ENCODE measurements at places on chromosomes 16 and 17.
A peak's percentile ranks its signal among the peaks of the same experiment; 100 is the strongest.

GRCh38 chr17:28240688-28241340, 78.2 kb upstream of the TMEM97 start:
- peak; percentile 67 for DNase-seq

DNA sequence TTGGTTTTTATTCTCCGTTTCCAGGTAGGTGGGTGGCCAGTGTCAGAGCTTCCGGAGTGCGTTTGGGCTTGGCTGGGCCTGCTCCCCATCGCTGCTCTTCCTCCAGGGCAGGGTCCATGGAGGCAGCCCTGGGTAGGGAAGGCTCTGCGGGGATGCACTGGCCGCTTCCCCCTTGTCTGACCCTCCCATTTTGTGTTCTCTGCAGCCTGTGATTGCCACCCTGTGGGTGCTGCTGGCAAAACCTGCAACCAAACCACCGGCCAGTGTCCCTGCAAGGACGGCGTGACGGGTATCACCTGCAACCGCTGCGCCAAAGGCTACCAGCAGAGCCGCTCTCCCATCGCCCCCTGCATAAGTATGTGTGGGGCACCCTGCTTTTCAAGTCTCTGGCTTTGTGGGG, 158.3 kb downstream of the NTN1 start:
- no peak for DNase-seq

- DNase-seq: peak; percentile 38
Observed at GRCh38 chr17:74779948-74780400, 3.8 kb upstream of the NAT9 start.

- no peak for DNase-seq
Observed at GRCh38 chr16:82876951-82877350, 250.2 kb downstream of the CDH13 start.

DNA sequence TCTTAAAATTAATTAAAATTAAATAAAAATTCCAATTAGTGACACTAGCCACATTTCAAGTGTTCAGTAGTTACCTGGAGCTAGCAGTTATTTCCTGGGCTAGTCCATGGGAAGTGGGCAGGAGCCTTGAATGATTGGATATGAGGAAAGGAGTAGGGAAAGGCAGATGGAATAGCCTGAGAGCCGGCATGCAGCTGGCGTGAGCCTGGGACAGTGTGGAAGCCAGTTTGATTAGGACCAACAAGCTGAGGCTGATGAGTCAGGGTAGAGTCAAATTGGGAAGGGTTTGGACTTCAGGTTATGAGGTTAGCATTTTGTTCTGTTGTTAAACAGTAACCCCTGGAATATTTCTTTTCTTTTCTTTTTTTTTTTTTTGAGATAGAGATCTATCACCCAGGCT, 15.3 kb upstream of the GNA13 start:
- no peak for DNase-seq

GRCh38 chr17:4777969-4778760, 6.5 kb downstream of the TM4SF5 start:
- DNase-seq: peak; percentile 90

DNA sequence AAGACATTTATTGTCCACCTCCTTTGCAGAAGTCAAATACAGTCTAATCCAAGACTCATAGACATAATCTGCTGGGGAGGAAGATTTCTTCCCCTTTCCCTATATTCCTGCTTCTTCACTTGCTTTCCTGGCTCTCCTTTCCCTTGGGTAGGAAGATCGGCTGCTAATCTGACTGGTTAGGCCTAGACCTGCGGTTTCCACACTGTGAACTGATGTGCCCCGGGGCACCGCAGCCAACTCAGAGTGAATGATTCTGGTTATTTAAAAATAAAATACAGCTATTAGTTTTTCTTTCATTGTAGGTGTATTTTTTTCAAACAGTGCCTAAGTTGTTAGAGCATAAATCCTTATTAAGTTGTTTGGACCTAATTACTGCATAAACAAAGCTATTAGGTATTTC, 78.9 kb downstream of the DNAH3 start:
- DNase-seq: no peak

DNA sequence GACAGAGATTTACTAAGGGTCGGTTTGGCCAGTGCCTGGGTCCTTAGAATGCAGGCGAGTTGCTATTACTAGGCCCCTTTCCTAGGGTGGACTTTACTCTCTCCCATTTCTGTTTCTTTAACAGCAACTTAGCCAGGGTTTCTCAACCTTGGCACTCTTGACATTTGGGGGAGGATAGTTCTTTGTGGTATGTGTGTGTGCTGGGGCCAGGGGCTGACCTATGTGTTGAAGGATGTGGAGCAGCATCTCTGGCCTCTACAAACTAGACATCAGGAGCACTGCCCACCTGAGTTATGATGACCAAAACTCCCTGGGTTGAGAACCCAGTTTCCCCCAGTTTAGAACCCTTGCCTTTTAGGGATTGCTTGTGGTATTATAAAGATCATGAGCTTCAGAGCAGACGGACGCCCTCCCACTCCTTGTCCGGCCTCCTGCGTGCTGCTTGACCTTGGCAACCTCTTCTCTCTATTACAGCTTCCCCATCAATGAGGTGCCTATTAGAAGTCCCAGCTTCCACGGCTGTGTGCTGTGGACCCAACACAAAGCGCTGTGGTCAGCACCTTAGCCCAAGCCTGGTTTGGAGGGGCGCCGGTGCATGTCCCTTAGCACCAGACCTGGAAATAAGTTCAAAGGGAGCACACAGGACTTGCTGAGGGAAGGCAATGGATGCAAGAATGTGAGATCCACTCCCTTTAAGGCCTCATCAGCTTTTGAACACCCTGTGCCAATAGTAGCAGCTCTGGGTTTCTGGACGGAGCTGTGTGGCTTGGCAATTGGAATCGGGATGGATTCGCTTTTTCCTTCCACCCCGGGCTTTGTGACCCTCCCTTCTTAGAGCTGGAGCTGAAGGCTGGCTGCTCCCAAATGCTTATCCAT, 239.2 kb upstream of the MAF start:
- no peak for DNase-seq

- DNase-seq: no peak
Observed at GRCh38 chr16:14098081-14098480, 27.0 kb downstream of the MRTFB start.

GRCh38 chr17:15027853-15028252, 237.3 kb downstream of the PMP22 start:
- no peak for DNase-seq

GRCh38 chr16:83793179-83793578, 14.6 kb upstream of the HSBP1 start:
- no peak for DNase-seq

DNA sequence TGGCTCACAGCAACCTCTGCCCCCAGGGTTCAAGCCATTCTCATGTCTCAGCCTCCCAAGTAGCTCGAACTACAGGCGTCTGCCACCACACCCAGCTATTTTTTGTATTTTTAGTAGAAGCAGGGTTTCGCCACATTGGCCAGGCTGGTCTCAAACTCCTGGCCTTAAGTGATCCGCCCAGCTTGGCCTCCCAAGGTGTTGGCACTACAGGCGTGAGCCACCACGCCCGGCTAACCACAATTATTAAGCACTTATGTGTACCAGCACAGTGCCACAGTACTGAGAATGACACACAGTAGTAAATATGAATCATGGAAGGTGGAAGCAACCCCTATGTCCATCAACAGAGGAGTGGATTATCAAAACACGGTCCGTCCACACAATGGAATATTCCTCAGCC, 49.8 kb downstream of the COTL1 start:
- DNase-seq: peak; percentile 98

DNA sequence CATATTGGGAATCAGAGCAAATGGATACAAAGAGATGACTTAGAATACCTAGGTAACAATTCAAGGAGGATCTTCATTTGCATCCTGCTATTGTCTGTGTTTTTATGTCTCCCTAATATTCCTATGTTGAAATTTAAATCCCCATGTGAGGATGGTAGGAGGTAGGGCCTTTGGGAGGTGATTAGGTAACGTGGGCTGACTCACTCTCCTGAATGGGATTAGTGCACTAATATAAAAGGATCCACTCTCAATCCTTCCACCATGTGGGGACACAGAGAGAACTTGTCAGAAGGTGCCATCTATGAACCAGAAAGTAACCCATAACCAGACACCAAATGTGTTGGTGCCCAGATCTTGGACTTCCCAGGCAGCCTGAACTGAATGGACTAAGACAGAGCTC, 83.4 kb downstream of the CDH8 start:
- no peak for DNase-seq

DNA sequence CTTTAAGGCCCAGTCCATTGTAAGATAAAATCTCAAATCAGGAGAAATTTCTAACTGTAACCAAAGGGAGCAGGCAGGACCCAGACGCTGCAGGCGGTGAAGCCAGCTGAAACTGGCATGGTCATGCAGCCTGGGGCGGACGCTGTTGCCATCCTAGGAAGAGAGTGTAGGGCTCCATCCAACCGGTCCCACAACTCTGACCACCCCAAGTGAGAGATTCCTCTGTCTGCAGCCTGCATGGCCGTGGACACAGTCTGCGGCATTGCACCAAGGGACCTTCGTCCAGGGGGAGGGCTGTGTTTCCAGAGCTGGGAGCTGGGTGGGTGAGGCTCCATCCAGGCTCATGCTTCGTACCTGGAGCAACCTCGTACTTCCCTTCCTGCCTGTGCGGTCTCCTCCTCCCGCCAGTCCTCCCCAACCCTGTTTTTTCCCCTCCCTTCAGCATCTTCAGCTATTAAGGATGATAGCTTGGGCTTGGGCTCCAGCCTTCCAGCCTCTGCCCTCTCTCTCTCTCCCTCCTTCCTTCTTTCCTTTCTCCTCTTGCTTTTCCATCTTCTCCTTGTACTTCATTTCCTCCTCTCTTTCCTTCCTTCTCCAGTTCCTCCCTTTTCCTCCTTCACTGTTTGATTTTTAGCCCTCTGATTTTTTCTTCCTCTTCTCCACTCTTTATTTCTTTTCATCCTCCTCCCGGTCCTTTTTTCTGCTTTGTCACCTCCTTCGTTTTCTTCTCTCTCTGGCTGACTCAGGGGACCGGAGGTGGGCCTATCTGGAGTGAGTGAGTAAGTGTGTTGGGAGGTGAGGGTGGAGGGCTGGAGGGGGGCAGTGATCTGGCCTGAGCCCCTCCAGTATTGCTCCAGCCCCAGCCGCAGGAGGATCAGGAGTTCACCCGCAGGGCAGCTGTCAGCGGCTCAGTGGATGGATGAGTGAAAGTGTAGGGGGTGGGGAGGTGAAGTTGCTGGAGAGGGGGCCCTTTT, 17.0 kb upstream of the LHX1 start:
- no peak for DNase-seq

- peak; percentile 28 for DNase-seq
Observed at GRCh38 chr16:668519-669171, 713 bp downstream of the RHOT2 start.

DNA sequence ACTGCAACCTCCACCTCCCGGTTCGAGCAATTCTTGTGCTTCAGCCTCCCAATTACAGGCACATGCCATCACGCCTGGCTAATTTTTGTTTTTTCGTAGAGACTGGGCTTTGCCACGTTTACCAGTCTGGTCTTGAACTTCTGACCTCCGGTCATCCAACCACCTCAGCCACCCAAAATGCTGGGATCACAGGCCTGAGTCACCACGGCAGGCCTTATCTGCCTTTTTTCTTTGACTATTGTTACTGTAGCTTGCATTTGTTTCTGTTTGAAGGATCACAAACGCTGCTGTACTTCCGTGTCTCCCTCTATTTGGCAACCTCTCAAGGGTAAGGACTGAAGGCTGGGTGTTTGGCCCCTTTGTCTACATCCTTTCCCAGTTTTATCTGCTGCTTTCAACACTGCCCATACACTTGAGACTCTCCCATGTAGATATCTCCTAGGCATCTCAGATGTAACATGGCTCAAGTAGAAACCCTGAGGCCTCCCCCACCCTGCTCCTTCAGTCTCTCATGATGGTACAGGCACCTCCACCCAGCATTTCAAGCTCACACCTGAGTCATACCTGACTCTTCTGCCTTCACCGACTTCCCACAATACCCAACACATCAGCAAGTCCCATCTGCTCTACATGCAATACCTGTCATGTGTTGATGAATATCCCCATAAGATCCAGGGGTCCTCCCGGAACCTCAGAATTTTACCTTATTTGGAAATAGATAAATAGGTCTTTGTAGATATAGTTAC, 219.0 kb downstream of the CPPED1 start:
- DNase-seq: peak; percentile 24

DNA sequence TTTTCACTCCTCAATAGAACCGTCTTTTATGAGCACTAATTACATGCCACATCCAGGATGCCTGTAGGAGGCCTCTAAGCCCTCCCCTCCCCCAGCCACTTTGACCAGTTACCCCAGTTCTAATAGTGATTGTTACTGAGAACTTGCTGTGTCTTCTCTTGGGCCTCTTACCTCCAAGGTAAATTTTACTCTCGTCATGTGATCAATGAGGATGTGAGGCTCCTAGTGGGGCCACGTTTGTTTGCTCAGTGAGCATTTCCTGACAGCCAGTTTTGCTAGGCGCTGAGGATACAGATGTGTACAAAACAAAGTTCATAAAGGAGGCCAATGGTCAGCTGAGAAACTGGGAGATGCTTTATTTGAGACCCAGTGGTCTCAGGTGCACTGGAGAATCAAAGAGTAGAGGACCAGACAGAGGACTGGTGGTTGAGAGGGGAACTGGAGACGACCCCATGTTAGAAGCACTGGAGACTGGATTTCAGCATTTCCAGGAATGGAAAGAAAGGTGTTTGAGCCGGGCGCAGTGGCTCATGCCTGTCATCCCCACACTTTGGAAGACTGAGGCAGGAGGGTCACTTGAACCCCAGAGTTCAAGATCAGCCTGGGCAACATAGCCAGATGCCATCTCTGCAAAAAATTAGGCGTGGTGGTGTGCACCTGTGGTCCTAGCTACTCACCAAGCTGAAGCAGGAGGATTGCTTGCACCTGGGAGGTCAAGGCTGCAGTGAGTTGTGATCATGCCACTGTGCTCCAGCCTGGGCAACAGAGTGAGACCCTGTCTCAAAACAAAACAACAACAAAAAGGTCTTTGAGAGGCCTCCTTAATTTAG, 2.6 kb downstream of the ATP2C2 start:
- DNase-seq: no peak

- peak; percentile 51 for DNase-seq
Observed at GRCh38 chr17:40779181-40779909, 3.0 kb downstream of the KRT27 start.

- no peak for DNase-seq
Observed at GRCh38 chr16:82384017-82384416, 214.0 kb upstream of the MPHOSPH6 start.

DNA sequence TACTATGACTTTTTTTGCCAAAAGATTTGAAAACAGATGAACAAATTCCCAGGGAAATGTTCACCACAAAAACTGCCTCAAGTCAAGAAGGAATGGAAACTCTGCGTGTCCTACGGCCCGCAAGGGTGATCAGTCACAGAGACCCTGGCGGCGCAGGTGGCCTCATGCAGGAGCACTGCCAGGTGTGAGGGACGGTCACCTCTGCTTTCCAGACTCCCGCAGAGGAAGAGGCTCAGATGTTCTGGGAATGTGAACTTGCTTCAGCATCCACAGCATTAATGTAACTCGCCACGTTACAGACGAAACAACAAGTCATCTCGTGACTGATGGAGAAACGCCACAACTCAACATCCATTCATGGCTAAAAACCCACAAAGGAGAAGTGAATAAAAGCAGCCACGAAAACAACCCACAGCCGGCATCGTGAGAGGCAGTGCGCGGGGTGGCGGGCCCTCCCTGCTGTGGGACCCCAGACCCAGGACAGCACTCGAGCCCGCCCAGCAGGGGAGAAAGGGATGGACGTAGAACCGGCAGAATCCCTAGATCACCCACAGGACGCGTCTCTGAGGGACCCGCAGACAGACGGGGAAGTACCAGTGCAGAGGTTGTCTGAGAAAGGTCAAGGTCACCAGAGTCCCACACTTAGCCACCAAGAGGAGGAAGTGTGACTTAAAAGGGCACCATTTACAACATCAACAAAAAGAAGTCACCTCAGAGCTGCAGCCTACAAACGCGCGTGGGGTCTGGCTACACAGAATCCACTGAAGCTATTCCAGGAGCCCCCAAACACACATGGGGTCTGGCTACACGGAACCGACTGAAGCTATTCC, 76.9 kb upstream of the GNG13 start:
- DNase-seq: no peak
